ENCODE measurements at places on chromosomes 2 and 18. TPM values are rescaled to one million over a fixed set of nuclear protein-coding genes. Genes with fewer than 3 reads are reported as not detected.

The IL1RL1 gene
- 0.36 TPM for total RNA-seq

The PAX8 gene
- total RNA-seq = 0.15 TPM

The CCBE1 gene
- 43.9 TPM for total RNA-seq

The TLX2 gene
- total RNA-seq = not detected

The PRR30 gene
- total RNA-seq = not detected

The GREB1 gene
- total RNA-seq = 226 TPM

The RIT2 gene
- not detected for total RNA-seq

The COL6A3 gene
- total RNA-seq = 186 TPM

The SERPINB4 gene
- not detected for total RNA-seq

- DNase-seq = no peak
These were observed 158.4 kb downstream of the FMNL2 start for GRCh38 chr2:152493417-152493816.

DNA sequence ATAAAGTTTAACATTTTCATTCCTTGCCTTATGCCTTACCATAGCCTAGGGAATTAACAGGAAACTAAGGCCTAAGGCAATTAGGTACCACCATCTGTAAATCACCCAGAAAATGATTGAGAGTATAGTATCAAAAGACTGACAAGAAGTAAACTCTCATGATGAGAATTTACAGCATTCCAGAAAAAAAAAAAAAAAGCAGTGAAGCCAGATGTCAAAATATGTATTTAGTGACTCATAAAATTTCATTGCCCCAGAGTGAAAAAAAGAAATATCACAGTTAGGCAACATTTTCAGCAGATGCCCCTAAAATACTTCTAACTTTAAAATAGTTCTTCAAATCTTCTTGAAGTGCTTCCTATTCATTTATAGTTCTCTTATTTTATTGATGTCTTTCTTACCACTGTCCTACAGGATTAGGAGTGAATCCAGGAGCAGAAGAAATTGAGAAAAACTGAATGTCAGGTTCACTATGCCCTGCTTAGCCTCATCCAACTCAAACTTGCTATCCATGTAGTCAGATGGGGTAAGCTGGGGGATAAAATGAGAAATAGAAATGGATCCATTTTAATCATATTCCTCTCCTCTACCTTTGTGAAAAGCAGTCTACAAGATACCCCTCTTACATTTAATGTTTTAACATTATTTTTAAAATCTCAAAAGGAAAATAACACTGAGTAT, 57.3 kb upstream of the TANK start:
- DNase-seq = no peak

DNA sequence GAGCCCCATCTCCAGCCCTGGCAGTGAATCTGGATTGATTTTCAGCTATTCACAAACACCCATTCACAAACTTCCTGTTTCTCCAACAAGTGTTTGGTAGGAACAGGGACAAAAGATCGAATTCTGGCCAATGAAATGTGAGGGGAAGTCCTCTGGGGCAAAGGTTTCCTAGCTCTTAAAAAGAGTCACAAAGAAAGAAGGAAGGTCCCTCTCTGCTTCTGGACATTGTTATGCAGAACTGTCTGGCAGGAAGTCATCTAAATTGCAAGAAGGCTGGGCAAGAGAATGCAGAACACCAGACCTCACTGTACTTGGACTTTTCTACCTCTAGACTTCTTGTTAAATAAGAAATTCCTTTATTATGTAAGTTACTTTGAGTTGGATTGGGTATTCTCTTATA, 137.3 kb downstream of the CCDC148 start:
- DNase-seq = no peak

DNA sequence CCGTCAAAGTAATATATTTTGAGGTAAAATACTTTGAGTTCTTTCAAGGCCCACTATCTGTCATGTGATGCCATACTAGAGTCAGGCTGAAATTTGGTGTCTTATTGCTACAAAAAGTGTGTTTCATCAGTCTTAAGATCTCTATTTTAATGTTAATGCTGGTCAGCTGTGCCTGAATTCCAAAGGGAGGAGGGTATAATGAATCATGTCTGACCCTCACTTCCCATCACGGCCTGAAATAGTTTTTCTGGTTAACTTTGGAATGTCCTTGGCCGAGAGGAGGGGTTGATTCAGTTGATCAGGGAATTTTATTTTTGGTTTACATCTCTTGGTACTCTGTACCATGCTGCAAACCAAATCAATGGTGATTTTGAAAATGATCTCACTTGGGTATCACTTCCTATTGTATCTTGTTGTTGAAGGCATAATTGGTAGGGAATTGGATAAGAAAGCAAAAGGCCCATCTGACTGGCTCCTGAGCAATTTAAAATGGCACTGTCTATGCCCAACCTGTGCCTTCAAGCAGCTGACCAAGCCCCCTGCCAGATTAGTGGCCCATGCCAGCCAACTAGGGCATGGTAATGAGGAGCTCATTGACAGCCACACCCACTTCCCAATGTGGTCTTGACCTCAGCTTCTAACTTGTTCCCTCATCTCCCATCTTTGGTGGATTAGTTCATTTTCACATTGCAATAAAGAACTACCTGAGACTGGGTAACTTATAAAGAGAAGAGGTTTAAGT, 6.1 kb upstream of the SLC35F5 start:
- no peak for DNase-seq

DNA sequence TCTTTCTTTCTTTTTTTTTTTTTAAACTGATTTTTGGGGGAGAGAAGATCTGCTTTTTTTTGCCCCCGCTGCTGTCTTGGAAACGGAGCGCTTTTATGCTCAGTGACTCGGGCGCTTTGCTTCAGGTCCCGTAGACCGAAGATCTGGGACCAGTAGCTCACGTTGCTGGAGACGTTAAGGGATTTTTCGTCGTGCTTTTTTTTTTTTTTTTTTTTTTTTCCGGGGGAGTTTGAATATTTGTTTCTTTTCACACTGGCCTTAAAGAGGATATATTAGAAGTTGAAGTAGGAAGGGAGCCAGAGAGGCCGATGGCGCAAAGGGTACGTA, 587 bp downstream of the MEIS1 start:
- no peak for DNase-seq

DNA sequence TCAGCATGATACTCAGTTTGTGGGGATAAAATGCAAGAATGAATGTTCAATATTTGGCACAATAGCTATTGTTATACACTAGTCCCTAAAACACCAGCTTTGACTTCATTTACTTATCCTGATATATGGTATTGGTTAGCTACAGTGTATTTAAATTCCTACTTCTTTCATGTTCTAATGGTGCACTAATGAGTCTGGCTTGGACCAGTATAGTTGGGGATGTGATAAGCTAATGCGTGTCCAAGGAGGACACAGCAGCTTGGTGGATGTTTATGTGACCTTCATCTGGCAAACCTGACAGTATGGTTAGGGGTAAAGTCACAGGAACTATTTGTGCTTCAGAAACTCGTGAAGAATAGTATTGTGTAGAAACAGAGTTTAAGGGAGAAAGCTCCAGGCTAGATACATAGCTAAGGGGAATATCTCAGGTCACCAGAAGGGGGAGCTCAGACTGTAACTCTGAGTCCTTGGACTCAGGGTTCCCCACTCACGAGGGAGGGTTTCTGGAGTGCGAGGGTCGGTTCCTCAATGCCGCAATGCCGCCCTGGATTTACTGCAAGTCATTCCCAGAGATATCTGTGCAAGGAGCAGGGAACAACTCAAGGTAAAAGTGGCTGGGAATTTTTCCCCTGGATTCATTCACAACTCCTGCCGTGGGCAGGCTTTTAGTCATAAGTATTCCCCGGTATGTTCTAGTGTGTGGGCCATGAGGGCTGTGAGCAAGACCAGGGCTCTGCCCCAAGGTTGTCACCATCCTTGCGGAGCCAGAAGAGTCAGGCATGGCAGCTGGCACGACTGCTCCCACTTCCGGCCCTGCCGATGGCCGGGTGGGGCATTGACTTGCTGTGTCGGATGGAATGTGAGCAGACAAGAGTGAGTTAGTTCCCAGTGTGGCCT, 14.5 kb downstream of the IL1R2 start:
- no peak for DNase-seq

DNA sequence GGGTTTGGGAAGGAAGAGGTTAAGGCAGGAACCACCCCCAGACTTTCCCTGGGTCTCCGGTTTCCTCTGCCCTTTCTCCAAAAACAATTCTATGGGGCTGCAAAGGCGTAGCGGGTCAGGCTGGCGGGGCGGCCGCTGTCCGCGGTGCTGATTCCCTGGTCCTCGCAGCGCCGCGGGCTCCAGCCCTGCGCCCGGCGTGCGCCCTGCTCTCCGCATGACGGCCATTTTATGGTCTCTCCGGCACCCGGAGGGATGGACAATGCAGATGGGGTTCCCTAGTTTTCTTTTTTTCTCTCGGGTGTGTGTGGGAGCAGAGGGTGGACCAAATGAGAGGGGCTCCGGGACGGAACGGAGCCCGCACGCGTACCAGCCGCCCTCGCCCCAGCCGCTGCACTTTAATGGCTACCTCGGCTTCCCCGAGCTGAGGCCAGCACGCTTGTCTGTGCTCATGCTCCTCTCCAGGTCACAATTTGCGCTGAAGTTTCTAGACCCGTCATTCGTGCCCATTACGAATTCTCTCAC, 1.6 kb downstream of the ST8SIA3 start:
- DNase-seq = peak; percentile 24

DNA sequence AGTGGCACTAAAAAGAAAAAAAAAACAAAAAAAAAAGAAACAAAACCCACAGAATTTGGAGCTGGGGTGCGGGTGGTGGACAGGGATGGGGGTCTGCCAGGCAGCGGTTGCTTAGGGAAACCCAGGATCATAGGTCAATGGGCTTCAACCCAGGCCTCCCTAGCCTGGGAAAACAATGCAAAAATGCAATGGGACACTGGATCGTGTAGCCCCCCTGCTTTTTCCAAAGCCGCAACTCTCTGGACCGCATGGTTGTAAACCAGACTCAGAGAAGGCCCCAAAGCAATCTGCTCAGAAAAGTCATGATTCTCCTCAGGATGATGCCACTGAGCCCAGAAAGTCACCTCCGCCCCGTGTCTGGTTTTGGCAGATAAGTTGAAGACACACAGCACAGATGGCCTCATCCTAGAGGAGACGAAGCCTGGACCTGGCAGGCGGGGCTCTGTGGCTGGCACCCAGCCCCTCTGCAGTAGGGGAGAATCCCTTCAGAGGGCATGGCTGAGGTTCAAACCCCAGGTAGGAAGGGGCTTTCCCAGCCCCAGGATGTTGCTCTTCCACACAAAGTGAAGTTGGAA, 5.1 kb downstream of the DLX2 start:
- no peak for DNase-seq

- no peak for DNase-seq
These were observed 900.8 kb downstream of the SLC4A3 start for GRCh38 chr2:220528180-220528675.

- DNase-seq = no peak
These were observed 250.2 kb downstream of the LRRTM1 start for GRCh38 chr2:80054346-80054675.

DNA sequence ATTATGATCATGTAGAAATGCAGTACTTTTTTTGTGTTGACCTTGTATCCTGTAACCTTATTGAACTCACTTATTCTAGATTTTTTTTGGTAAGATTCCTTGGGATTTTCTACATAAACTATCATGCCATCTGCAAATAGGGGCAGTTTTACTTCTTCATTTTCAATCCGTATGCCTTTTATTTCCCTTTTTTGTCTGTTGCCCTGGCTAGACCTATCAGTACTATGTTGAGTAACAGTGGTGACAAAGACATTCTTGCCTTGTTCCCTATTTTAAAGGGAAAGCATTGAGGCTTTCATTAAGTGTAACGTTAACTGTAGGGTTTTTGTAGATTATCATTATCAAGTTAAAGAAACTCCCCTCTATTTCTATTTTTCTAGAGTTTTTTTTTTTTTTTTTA, 92.3 kb downstream of the LYPD1 start:
- no peak for DNase-seq

- peak; percentile 62 for DNase-seq
These were observed 24.2 kb upstream of the CASP8 start for GRCh38 chr2:201235860-201236811.

- DNase-seq = no peak
These were observed 109.7 kb downstream of the SP100 start for GRCh38 chr2:230525682-230526081.

GRCh38 chr2:217096474-217097225, 236.8 kb upstream of the TNP1 start:
- DNase-seq = no peak

- DNase-seq = no peak
These were observed 229.6 kb upstream of the FOSL2 start for GRCh38 chr2:28163028-28163427.

DNA sequence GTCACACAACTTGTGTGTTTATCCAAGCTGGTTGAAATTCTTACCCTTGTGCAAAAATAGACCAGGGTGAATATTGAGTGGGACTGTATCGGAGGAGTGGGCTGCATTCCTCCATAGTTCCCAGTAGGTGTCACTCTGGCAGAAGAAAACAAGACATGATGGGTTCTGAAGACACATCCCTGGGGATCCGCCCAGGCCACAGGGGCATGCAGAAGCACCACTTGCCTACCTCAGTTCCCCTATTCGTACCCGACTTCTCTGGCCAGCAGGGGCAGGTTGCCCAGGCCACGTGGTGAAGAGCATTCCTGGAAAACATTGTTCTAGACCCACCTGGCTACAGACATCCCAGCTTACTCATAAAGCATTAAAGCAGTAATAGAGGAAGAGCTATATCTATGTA, 168.2 kb downstream of the FAM210A start:
- DNase-seq = no peak

- no peak for DNase-seq
These were observed 7.3 kb downstream of the CCDC121 start for GRCh38 chr2:27621524-27621923.

- no peak for DNase-seq
These were observed 231.5 kb downstream of the AFF3 start for GRCh38 chr2:99910902-99911301.

DNA sequence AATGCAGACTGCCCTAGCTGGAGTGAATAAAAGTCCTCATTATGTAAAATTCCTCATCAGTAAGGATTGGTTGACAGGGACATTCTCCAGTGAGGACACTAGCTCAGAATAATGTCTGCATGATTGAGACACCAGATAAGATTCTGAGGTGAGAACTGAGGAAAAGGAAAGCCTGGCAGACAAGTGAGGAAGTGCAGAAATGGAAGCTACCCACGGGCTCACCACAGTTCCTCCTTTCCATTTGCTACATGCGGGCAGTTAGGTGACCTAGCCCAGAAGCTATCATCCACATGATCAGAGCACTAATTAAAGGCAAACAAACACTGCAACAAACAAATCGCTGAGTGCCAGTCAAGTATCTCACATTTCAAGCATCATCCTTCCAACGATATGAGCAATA, 27.7 kb downstream of the NETO1 start:
- DNase-seq = no peak

- DNase-seq = peak; percentile 66
These were observed 51.7 kb downstream of the NOP58 start for GRCh38 chr2:202317080-202317857.

GRCh38 chr2:71216501-71216900, 10.4 kb downstream of the PAIP2B start:
- DNase-seq = no peak

DNA sequence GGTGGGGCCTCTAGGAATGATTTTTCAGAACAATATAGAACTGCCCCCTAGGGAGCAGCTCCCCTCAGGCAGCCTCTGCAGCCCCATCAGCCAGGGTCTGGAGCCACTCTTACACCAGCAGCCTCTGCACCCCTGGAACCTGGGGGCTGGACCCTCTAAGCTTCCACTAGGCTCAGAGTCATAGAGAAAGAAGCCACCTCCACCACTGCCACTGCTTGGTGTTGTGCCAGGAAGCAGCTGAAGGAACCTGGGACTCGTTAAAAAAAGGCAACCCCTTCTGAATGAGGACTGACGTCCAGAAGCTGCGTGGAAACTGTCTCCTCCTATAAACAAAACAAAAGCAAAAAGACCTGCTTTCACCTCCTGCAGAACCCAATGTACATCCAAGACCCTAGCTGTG, 98.1 kb upstream of the HS6ST1 start:
- no peak for DNase-seq

All from ovary (tissue), 10 donors.